ENCODE measurements at places on chromosomes 2 and 18. TPM values are rescaled to one million over a fixed set of nuclear protein-coding genes. Genes with fewer than 3 reads are reported as not detected.

RTP5 gene
- not detected for total RNA-seq

GLI2 gene
- not detected for total RNA-seq

PAIP2B gene
- 6.9 TPM for total RNA-seq

C2orf78 gene
- not detected for total RNA-seq

SLC19A3 gene
- total RNA-seq: not detected

SRD5A2 gene
- not detected for total RNA-seq

MEP1B gene
- total RNA-seq: not detected
